ENCODE measurements at places on chromosomes 2 and 18.

DNA sequence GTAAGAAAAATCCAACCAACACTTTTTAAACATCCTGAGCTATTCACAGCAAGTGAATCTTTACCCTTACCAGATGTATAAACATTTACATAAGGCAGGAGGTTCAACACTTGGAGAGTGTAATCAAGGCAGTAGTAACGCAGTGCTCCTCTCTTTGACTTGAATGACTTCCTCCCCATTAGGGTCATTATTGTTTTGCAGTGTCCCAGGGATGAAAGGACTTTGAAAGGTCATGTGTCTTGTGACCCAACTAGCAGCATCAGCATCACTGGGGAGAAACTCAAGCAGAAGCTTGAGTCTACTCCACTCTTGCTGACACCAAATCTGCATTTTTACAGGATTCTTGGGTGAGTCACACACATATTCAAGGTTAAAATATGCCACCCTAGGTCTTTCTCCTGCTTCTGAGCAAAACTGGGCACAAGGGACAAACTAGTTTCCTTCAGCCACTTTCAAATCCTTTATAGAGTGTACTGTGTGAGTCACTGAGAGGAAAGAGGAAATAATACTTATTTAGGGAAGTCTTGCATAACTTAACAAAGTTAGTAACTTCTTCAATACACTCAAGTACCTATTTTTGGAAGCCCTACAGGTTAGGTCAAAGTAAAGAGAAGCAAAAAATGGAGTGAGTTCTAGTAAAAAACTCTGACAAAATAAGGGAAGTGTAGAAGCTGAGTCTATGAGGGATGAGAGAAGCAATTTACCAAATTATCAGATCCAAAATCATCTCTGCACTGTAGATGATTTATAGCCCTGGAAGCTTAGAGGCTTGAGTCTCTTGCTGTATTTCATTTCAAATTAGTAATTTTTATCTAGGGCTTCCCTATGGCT lies 51.0 kb upstream of the EML4 start:
- no peak for DNase-seq

GRCh38 chr18:984004-984403 lies 79.3 kb downstream of the ADCYAP1 start:
- no peak for DNase-seq

GRCh38 chr2:14340703-14341102 lies 291.8 kb upstream of the LRATD1 start:
- DNase-seq, result no peak

- DNase-seq, result no peak
Observed at GRCh38 chr2:140880573-140880972, 1250.2 kb downstream of the LRP1B start.

DNA sequence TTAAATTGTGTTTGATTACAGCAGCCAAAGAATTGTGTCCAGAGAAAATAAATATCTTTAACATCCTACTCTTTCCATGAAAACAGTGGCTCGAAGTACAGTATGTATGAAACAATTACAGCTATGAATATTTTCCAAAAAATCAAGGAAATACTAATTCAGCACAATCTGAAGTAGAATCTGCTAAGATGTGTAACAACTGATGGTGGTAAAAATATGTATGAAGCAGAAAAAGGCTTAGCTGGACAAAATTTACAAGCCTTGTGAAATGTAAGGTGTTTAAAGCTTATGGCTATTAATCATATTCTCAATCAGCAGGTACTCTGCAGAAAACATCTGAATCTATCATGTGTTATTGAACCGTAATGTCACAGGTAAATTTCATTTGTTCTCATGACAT lies 16.6 kb downstream of the DYM start:
- DNase-seq, result no peak

DNA sequence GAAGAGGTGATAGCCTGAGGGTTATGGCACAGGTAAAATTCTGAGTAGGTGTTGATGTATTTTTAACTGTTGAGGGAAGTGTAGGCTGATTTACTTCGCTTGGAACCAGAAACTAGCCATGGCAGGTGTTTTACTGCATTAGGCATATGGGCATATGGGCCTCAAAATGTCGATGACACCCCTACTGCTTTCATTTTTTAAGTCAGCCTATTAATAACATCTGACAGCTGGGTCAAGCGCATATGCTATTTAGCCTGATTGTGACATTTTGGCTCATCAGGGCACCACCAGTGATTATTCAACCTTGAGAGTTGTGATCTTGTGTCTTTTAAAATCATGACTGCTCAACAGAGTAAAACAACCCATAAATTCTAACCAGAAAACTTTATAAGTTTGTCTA lies 1396.9 kb upstream of the NXPH2 start:
- DNase-seq, result no peak

GRCh38 chr2:13607139-13607538 lies 890.4 kb downstream of the TRIB2 start:
- DNase-seq, result no peak

GRCh38 chr2:38572167-38572566 lies 30.6 kb downstream of the HNRNPLL start:
- DNase-seq, result no peak

DNA sequence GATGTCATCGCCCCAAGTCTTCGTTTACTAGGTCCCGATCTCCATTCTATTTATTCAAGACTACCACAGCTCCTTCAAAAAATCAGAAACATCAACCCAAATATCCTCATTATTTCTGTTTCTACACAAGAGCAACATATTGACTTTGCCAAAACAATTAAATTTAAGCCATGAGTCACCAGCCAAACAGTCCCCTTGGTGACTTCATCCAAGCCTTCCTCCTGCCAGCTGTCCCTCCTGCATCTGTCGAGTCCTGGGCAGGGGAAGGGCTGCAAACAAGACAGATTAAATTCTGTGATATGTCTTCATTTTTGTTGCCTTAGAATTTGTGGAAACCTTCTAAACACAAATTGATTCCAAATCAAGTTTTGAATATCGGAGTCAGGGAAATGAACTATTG lies 110.3 kb downstream of the SP3 start:
- DNase-seq, result no peak

DNA sequence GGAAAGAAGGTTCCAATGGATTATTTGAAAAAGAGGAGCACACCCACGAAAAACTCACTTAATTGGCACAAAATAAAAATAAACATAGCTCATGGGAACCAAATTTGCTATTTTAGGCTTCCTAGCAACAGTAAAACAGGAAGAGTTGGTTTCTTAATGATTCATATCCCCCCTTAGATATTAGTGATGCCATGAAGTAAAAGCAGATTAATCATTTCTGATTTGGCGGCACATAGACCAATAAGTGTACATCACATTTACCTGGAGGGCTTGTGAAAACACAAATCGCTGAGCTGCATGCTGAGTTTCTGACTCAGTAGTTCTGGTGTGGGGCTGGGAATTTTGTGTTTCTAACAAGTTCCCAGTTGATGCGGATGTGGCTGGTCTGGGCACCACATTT lies 260.4 kb downstream of the SLC4A3 start:
- no peak for DNase-seq

DNA sequence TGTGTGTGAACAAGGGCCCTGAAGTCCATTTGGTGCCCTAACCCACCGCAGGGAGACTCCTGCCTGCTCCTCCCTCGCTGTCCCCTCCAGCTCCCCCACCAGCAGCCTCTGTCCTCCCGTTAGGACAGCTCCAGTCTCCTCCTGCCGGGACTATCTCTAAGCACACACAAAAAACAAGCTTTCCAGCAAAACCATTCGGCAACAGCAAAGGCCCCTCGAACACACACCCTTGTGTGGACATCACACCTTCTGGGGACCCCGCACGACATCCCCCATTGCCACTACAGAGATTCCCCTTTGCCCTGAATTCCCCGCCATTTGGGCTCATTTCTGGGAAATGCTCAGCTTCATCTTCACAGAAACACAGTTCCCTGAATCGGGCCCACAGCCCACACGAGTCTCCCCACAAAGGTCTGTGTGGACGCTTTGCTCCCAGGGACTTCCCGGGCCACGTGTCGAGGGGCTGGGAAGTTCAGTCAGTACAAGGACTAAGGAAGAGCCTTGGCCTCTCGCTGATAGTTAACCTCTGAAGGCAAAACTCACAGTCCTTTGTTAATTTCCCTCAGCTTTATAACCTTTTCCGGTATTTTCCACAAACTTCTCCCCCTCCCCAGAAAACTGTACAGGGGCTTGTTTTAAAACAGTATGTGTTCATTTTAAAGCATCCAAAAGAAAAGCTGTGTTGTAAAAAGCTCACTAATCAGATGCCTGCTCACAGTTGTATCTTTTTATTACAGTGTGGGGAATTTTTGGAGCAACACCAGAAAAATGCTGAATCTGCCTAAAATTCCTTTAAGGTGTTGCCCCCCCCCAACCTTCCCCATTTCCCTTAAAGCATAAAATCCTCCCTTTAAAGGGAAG lies 25.9 kb downstream of the SMAD7 start:
- DNase-seq, result no peak
